Left ventricle myocardium superior (tissue), 1 donor: ENCODE measurements at places on chromosomes 12 and 14. TPM values are rescaled to one million over a fixed set of nuclear protein-coding genes. Genes with fewer than 3 reads are reported as not detected.

AVPR1A gene
- total RNA-seq = 1.9 TPM

MMP17 gene
- total RNA-seq = 0.47 TPM

WSCD2 gene
- total RNA-seq = 0.45 TPM

SLC6A15 gene
- total RNA-seq = 0.32 TPM

TMEM63C gene
- total RNA-seq = 1.9 TPM

WSB2 gene
- 103 TPM for total RNA-seq

TPPP2 gene
- total RNA-seq = 1.2 TPM

ERP27 gene
- 0.25 TPM for total RNA-seq

VASH1 gene
- total RNA-seq = 14.0 TPM

FAM161B gene
- 3.8 TPM for total RNA-seq

PIWIL1 gene
- total RNA-seq = not detected

ANKLE2 gene
- 26.1 TPM for total RNA-seq

ADAMTS20 gene
- total RNA-seq = not detected

STON2 gene
- 9.3 TPM for total RNA-seq
